ENCODE measurements at places on chromosomes 3 and 15. TPM values are rescaled to one million over a fixed set of nuclear protein-coding genes. Genes with fewer than 3 reads are reported as not detected.

TMOD3 gene
- 29.0 TPM for total RNA-seq

TF gene
- total RNA-seq = 0.06 TPM

ILDR1 gene
- total RNA-seq = 1.6 TPM

EID1 gene
- 135 TPM for total RNA-seq

AHSG gene
- total RNA-seq = 1.1 TPM

CSTA gene
- not detected for total RNA-seq

ESYT3 gene
- total RNA-seq = 7.0 TPM

CFAP100 gene
- not detected for total RNA-seq

UROC1 gene
- total RNA-seq = not detected

SLC12A6 gene
- 11.3 TPM for total RNA-seq

WNT5A gene
- 5.6 TPM for total RNA-seq

RTP1 gene
- 3.0 TPM for total RNA-seq

PP2D1 gene
- not detected for total RNA-seq

GAP43 gene
- 21.9 TPM for total RNA-seq

NEO1 gene
- total RNA-seq = 51.0 TPM

GRM2 gene
- total RNA-seq = 4.3 TPM

MANF gene
- 175 TPM for total RNA-seq

HMCES gene
- 46.7 TPM for total RNA-seq

CEP97 gene
- 15.1 TPM for total RNA-seq

SCG3 gene
- total RNA-seq = 42.4 TPM

COL8A1 gene
- 0.99 TPM for total RNA-seq

EFCAB12 gene
- 0.75 TPM for total RNA-seq

HAPLN3 gene
- total RNA-seq = 76.2 TPM

XRN1 gene
- total RNA-seq = 12.3 TPM

TIMP4 gene
- total RNA-seq = 8.7 TPM

PPARG gene
- total RNA-seq = 0.27 TPM

ETV5 gene
- 31.9 TPM for total RNA-seq

SEMA5B gene
- total RNA-seq = 19.9 TPM

ACTC1 gene
- 90.0 TPM for total RNA-seq

Measured in H1 (cell line).